ENCODE measurements at places on chromosomes 12 and 14.

- DNase-seq: no peak
Observed at GRCh38 chr12:19461999-19462398, 22.7 kb downstream of the AEBP2 start.

DNA sequence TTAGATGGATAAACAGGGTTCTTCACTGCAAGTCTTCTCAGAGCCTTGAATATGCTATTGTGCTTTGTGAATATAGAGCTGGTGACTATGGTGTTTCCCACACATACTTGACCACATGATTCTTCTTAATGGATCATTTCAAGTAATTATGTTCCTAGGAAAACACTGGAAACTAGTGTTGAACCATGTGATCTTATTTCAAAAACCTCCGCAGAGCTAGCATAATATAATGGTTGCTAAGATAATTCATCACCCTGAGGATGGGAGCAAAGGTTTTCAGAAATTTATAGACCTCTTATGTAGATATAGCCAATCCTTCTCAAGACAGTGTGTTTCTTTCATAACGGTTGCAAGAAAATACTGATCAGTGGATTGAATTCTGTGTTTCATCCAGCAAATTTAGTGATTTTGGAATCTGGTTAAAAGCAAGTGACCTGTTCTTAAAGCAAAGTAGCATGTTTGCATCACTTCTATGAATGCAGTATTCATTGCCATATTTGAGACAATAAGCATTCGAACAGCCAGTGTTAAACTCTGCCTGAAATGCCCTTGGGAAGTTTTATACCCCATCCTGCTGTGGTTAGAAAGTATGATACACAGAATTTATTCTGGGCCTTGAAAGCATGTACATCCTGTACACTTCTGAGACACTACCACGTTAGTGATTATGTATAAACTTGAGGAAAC, 341.0 kb upstream of the E2F7 start:
- DNase-seq: no peak

DNA sequence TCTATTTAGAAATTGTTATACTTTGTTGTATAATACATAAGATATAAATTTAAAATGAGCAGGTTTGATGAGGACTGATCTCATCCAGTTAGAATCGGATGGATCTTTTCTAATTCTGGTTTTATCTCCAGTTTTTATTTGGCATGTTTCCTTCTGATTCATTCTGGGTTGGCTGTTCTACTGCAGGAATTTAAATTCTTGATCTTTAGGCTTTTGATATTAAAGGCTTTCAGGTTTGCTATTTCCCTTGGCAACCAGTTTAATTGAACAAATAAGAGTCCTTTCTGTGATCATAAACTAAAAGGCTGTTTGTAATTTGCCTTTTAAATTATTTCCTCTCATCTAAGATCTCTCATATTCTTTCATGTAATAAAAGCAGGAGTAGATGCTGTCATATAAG, 83.4 kb downstream of the PDE6H start:
- DNase-seq: no peak

DNA sequence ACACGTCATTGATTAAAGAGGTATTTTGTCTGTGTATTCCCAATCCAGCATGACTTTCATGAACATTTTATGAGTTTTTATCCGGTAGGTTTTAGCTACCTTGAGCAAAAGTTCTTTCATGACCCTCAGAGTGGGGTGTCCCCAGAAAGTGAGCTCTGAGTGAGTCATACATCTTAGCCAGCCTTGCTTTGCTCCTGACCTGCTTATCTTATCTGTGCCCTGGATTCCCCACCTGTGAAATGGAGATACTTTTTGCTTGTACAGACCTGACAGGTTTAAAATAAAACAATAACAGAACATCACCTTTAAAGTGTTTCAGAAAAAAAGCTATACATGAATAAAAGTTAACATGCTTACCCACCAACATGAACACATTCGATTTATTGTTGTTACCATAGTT, 202.8 kb upstream of the SOX5 start:
- no peak for DNase-seq

- no peak for DNase-seq
Observed at GRCh38 chr12:69000074-69000473, 67.1 kb upstream of the CPM start.

- DNase-seq: no peak
Observed at GRCh38 chr12:113950873-113951272, 15.3 kb downstream of the RBM19 start.

- DNase-seq: no peak
Observed at GRCh38 chr14:75518625-75519024, 3.6 kb upstream of the BATF start.

DNA sequence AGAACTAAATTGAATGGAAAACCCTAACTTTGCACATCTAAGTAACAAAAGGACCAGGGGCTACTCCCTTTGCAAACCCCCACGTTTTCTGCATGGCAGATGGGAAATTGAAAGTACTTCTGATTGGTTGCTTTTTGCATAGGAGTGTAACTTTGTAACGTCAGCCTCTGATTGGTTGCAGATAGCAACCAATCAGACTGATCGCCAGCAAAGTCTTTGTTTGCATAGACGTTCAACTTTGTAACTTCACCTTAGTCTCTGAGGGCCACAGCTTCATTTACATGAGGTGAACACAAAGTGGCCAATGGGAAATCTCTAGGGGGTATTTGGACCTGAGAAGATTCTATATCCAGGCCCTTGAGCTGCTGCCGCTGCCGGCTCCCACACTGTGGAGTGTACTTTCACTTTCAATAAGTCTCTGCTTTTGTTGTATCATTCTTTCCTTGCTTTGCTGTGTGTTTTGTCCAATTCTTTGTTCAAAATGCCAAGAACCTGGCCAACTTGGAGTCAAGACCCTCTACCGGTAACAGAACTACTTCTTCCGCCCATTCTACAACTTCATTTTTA, 102.5 kb upstream of the PRICKLE1 start:
- no peak for DNase-seq

DNA sequence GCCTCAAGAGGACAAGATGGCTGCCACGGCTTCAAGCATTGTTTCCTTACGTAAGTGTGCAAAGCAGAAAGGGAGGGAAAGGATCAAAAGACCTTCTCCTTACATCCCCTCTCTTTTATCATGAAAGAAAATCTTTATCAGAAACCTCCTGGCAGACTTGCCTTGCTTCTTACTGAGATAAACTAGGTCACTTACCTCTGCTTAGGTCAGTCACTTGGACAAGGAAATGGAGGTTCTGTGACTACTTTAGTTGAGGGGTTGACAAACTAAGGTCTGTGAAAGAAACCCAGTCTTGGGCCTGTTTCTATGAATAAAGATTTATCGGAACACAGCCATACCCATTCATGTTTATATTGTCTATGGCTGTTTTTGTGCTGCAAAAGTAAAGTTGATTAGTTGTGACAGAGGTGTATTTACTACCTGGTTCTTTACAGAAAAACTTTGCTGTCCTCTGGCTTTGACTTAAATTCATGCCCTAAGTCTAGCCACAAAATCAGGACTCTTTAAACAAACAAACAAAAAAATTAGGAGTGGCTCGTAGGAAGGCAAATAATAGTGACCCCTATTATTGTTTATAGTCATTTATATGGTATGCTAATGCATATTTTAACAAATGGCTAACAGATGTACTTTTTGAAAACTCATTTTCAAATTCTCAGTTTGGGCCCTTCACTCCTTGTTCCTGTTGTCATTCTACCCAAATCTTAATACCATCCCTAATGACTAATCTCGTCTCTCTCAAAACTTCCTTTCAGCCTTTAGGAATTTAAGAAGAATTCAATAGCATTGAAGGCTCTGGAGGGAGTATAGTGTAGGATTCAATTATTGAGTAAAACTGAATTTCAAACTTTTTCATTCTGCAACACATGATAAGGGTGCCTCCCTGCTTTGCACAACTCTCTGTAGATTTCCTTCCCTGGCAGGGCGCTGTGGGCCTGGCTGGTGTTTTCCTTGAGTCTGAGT, 42.0 kb upstream of the ATP2B1 start:
- no peak for DNase-seq

- no peak for DNase-seq
Observed at GRCh38 chr12:108881953-108882352, 2.1 kb downstream of the DAO start.

- DNase-seq: no peak
Observed at GRCh38 chr14:60164404-60164711, 840 bp downstream of the DHRS7 start.

DNA sequence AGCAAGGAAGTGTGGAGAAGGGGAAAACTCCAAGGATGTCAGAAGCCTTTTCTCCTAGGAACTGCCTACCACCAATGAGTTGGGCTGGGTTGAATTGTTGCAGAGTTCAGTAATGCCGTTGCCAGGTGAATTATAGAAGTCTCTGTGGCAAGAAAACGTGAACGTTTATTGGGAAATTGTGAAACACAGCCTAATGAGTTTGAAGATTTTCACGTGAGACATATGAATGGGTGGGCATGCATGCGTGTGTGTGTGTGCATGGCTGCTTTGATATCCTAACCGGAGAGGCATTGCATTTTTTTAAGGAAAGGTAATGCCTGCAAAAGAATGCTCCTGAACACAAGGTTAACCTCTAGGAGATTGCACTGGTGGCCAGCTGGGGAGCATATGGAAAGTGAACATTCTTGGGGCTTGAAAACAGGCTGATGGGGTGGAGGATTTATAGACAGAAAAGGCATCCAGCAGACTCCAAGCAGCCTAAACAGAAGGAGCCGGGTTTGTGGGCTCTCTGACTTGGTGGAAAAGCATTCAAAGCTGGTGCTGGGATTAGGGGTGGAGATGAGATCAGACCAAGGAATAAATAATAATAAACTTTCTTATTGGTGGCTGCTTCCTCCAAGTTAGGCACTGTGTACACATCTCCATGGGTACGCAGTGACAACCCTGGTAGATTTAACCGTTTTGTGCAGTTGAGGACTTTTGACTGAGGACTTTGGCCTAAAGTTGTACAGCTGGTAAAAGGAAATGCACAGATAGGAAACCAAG, 67.8 kb downstream of the NTF3 start:
- no peak for DNase-seq

- DNase-seq: no peak
Observed at GRCh38 chr14:104955396-104955770, 22.8 kb downstream of the AHNAK2 start.

- peak; percentile 22 for DNase-seq
Observed at GRCh38 chr14:31937730-31938346, 139.3 kb upstream of the ARHGAP5 start.

DNA sequence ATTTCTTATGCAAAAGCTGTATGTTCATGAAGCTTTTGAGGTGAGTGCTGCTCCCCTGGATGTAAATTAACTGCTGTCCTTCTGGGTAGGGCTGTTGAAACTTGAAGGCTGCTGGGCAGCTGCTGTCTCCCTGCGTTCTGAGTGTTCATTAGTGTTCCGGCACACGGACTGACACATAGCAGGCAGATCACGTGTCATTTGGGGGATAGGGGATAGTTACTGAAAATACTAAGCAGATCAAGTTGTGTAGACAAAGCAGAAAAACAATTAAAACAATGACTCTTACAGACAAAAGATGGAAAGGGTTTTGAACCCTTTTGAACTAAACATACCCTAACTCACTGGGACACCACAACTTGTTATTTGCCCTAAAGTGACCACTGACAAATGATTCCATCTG, 82.5 kb downstream of the PRICKLE1 start:
- no peak for DNase-seq

DNA sequence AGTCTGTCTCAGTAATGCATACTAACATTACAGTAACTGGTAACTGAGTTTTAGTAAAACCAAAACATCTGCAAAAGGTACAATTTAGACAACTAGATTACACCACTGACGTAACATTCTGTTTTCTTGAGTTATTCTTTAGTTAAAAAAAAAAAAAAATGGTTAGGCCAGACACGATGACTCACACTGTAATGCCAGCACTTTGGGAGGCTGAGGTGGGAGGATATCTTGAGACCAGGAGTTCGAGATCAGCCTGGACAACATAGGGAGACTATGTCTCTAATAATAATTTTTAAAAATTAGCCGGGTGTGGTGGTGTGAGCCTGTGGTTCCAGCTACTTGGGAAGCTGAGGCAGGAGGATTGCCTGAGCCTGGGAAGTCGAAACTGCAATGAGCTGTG, 34.1 kb downstream of the AP5M1 start:
- no peak for DNase-seq

DNA sequence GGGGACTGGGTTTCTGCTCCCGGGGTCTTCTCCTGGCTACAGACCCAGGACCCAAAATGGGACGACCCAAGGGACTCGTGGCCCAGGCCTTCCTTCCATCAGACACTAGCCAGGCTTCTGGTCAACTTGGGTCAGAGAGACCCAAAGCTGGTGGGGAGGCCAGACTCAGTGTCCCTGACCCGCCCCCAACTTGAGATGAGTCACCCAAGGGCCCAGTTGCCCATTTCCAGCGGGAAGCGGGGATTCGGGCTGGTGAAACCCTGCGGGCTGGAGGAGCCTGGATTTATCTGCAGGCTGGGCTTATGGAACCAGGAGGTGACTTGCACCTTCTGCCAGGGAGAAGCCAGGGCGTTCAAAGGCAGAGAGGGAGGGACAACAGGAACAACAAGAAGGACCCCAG, 81.5 kb downstream of the RFLNA start:
- DNase-seq: no peak

DNA sequence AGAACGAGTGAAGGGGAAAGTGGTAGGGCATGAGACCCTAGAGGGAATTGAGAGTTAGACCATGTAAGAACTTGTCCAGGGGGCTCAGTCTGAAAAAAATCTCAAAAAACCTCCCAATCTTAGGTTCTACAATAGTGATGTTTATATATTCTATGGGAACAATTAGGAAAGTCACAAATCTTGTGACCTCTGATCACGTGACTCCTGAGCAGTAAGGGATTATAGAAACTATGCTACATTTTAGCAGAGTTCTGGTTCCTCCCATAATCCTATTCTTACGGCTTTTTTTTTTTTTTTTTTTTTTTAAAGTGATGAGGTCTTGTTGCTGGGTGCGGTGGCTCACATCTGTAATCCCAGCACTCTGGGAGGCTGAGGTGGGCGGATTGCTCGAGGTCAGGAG, 5.8 kb downstream of the ADCK1 start:
- no peak for DNase-seq

DNA sequence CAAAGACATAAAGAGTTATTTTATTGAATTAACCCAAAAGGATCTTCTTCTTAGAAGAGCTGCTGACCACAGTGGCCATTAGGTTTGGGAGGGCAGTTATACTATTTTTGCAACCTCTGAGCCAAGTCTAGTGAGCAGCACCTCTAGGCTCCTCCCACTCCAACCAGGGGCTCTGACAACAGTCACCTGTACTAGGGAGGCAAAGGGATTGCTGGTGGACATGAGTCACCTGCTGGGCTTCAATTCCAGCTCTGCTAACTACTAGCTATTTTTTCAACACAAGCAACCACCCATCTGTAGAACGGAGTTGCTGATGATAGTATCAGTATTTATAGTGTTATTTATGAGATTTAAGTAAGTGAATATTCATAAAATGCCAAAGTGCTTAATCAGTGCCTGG, 166.0 kb downstream of the KLHL28 start:
- DNase-seq: no peak

Data from stimulated activated CD8-positive, alpha-beta memory T cell treated with anti-CD3 and anti-CD28 coated beads, Interleukin-15, amount 100 ng/mL, for 24 hours (primary cell).